ENCODE measurements at places on chromosomes 2 and 18.

- DNase-seq: no peak
Measured at GRCh38 chr2:216619411-216620393, 13.5 kb upstream of the IGFBP2 start.

- DNase-seq: no peak
Measured at GRCh38 chr18:809985-810642, 1.9 kb downstream of the YES1 start.

GRCh38 chr18:13363359-13363758, 144.8 kb downstream of the LDLRAD4 start:
- no peak for DNase-seq

DNA sequence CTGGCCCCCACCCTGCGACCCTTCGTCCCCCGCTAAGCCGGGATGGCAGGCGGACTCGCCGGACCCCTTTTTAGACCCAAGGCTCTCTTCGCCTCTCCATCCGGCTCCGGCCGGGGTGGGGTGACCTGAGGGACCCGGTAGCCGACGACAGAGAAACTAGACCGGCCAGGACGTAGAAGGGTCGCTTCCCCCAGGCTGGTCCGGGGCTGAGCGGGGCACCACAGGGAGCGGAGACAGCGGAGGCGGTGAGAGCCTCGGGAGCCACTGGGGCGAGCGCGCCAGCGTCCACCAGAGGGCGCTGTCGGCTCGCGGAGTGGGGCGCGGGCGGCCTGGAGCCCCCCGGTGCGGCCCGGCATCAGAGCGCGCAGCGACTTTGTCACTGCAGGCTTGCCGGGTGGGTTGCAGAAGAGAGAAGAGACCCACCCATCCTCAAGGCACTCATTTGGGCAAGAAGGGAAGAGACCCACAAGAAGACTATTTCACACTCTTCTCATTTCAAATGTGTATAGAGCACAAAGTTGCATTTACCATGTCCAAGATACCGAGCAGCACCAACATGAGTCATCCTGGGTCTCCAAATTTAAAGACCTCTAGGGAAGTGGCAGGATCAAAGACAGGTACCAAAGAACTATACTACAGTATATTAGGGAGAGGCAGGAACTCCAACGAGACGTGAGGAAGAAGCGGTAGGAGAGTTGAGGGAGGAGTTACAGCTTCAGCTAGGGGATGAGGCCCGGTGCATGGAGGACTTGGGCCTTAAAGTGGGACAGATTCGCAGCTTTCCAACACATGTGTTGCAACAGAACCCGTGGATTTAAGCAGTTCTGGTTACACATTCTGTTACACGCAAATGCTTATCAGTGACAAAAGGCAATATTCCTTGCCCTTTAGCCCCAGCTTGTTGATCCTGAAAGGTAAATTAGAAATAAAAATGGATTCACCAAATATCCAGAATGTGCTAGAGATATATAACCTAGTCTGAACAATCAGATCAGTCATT, 7.6 kb upstream of the PRKCE start:
- DNase-seq: peak; percentile 68

GRCh38 chr2:118936306-118936705, 5.7 kb upstream of the MARCO start:
- DNase-seq: no peak

- DNase-seq: no peak
Measured at GRCh38 chr18:21747764-21748693, 7.4 kb downstream of the MIB1 start.

GRCh38 chr2:174008720-174009119, 43.5 kb upstream of the SP3 start:
- DNase-seq: no peak
